ENCODE measurements at places on chromosomes 1 and 21.

GRCh38 chr1:163922743-163923201 lies 601.0 kb downstream of the NUF2 start:
- DNase-seq: no peak

- no peak for DNase-seq
These were observed 60.6 kb upstream of the AKT3 start for GRCh38 chr1:243910607-243911006.

- no peak for DNase-seq
These were observed 281.6 kb downstream of the TPR start for GRCh38 chr1:186093437-186093836.

DNA sequence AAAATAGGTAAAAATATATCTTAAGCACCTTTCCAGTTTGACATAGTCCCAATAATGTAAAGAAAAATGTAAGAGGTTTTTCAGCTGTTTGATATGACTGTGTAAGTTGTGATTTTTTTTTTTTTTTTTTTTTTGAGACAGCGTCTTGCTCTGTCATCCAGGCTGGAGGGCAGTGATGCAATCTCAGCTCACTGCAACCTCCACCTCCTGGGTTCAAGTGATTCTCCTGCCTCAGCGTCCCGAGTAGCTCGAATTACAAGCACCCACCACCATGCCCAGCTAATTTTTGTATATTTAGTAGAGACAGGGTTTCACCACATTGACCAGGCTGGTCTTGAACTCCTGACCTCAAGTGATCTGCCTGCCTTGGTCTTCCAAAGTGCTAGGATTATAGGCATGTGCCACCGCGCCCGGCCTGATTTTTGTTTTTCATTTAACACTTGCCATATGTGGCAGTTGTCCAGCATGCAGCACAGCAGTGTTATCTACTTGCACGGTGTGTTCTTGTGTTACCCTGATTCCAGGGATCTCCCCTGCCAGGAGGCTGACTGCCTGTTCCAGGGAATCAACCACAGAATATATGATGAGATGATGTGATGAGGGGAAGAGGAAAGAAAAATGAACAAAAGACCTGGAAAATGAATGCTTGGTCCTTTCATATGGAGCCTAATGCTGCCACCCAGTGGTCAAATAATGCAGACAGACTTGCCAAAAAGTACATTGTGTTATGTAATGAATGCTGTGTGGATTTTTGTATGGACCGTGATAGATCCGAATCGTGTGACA lies 79.0 kb downstream of the RAVER2 start:
- peak; percentile 10 for DNase-seq

DNA sequence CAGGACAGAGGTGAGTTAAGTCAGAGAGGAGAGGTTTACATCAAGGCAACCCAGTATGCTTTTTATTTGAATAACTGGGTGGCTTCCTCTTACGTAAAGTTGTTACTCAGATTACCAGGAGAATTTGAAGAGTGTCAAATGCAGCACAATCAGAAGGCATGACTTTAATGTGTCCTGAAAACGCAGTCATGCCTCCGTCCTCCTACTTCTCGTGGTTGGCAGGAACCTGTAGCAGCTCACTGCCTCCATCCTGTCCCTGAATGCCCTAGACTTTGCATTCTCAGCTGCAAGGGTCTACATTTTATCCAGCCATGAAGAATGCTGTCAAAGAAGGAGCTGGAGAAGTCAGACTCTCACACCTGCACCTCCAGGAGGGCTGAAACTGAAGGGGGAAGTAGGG lies 66.7 kb downstream of the MIS18A start:
- no peak for DNase-seq

DNA sequence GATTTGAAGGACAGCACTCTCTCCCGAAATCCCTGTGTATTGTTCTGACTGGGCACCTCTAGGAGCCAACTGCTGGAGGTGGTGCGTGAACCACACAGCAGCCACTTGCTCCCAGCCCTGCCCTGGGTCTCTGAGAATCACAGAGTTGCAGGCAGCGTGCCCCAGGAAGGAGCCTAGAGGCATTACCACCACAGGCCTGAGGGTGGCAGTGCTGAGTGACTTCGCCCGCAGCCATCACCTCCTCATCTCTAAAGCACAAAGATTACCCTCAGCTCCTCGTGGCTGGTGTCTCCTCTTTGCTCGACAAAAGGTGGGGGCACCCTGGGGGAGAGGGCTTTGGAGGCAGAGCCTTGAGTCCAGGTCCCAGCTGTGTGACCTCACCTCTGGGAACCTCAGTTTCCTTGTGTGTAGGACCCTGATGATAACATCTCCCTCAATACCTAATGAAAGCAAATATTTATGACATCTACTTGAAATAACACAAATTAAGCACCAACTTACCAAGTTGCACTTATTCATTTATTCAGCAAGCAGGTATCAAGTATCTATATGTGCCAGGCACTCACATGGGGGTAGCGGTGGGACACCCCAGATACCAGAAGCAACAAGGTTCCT lies 86.3 kb downstream of the VWA5B1 start:
- DNase-seq: no peak

DNA sequence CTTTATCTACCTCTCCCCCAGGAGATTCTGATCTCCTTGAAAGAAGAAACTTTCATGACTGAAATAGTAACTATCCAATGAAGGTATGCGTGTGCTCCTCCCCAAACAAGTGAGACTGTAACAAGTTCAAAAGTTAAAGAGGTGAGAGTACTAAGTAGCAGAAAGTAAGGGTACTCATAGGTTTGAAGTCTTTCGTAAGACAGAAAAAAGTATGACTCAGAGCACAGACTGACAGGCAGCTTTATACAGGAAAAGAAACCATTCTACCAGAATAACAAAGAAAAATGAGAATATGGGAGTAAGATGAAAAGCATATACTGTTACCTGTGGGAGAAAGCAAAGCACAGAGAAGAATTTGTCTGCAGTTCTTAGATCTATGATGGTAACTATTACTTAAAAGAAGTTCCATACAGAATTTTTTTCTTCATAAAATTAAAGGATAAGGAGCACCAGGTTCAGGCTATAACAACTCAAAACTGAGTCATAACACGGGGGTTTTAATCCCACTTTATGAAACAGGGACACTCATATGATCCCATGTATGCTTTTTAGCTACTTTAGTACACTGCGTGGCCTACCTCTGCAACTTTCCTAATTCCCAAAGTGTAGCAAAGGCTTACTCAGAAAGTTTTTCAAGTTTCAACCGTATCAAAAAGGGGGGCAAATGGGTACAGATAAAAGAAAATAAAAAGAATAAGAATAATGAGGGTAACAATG lies 52.0 kb downstream of the FOXJ3 start:
- no peak for DNase-seq

- DNase-seq: no peak
These were observed 74.2 kb upstream of the PGD start for GRCh38 chr1:10324627-10325026.

- no peak for DNase-seq
These were observed 5.7 kb upstream of the POGZ start for GRCh38 chr1:151465026-151465425.

GRCh38 chr1:178962853-178963711 lies 62.6 kb upstream of the FAM20B start:
- DNase-seq: no peak

DNA sequence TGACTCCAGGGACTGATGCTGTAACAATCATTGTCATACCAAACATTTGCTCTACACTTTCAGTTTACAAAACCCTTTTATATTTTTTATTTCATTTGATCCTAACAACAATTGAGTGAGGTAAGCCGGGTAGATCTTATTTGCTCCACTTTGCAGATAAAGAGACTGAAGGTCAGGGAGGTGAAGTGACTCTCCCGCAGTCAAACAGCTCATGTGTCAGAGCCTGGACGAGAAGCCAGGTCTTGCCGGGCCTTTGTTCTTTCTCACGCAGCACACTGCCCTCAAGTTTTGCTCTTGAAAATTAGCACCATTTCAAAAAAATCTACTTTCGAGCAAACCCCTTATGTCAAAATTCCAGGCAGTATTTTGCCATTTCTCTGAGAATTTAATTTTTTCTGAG lies 65.2 kb downstream of the CD247 start:
- DNase-seq: no peak

DNA sequence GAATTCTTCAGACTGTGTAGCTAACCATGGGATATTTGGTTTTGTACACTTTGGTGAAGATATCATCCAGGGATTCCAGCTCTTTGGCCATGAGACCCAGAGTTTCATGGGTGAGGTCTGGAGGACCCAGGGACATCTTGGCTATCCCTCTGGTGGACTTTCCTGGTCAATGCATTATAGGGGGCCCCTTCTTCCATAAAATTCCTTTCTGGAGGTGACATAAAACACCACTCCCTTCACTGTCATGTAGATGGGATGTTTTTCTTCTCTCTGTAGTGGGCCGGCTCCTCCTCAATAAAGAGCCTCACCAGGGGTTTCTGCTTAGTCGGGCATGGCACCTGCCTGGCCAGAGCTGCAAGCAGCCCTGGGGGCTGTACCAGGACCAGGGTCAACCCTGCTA lies 2.2 kb downstream of the ATPAF1 start:
- no peak for DNase-seq

GRCh38 chr1:225526878-225527277 lies 99.0 kb upstream of the LBR start:
- DNase-seq: no peak

GRCh38 chr1:202056644-202057334 lies 46.4 kb downstream of the ELF3 start:
- DNase-seq: peak; percentile 87

DNA sequence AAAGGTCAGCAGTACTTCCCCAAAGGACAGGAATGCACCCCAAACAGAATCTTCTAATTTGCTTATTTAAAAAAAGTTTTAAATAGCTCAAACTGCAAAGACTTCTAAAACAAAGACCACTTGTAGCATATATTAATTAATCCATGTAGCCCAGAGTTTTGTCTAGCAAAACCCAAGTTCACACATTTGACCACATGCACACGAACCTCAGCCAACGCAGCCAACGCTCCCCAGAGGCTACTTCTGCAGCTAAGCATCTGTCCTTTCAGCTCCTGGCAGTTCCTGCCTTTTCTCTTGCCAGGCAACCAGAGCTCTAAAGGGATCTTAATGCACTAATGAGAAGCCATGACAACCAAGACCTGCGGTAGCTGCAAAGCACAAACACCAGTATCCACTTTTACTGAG lies 89.6 kb downstream of the RERE start:
- peak; percentile 34 for DNase-seq

- no peak for DNase-seq
These were observed 99.7 kb downstream of the PAX7 start for GRCh38 chr1:18730321-18730720.

DNA sequence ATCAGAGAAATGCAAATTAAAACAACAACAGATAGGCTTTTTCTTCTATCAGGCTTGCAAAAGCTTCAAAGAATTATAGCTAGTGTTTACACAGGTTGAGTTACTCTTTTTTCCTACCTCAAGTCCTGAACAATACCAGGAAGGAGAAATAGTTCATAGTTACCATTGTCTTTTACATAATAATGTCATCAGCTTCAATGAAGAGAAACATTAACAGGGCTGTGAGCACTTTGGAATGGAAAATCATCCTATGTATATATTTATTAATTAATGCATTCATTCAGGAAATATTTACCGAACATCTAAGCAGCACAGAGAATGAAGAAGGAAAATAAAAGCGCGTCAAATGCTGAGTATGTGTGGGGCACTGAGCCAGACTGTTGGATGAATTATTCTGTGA lies 197.3 kb downstream of the ZBTB18 start:
- no peak for DNase-seq

- DNase-seq: no peak
These were observed 504.9 kb downstream of the OMA1 start for GRCh38 chr1:58041621-58042020.

DNA sequence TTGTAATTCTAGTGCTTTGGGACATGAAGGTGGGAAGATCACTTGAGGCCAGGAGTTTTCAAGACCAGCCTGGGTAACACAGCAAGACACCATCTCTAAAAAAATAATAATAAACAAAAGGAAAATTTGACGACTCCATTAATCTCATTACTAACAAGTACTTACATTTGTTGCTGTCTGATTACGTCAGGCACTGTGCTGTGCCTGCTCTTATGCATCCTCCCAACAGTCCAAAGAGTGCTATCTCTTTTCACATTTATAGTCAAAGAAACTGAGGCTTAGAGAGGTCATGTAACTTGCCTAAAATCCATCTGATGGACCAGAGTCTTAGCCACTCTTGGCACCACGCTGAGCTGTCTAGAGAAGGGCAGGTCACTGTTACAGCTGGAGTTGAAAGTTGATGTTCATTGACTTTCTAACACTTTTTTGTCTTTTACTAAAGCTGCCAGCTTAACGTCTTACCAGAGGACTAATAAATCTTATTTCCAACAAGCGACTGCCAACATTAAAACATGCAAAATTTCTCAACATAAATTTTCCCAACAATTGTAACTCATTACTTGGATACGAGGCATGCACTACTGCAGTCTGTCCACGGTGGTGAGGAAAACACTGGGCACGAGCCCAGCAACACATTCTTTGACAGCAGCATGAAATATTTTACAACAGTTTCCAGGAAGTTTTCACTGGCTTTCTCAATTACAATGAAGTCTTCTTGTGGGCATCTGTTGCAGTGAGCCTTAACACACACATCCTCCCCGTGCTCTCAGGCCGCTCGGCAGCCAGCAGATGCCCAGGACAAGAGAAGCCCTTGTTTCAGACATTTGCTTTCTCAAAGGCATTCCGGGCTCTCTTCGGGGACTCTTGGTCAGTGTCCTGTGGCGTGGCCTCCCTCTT lies 262.9 kb upstream of the PROX1 start:
- DNase-seq: no peak

DNA sequence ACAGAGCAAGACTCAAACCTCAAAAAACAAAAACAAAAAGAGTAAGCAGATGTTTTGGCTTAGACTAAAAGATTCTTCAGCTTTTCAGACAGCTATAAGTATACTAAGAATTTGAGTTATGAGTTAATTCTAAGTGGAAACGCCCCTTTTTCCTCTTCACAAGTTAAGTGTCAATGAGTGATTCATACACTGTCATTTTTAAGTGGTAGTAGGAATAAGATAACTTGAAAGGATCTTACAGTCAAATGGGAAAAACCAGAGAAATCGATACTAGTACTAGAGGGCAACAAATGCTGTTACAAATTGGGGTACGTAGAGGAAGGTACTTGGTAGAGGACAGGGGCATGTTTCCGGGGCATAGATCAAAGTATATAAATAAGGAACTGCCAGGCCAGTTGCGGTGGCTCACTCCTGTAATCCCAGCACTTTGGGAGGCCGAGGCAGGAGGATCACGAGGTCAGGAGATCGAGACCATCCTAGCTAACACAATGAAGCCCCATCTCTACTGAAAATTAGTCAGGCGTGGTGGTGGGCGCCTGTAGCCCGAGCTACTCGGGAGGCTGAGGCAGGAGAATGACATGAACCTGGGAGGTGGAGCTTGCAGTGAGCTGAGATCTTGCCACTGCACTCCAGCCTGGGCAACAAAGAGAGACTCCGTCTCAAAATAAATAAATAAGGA lies 7.4 kb downstream of the H3-3A start:
- no peak for DNase-seq

DNA sequence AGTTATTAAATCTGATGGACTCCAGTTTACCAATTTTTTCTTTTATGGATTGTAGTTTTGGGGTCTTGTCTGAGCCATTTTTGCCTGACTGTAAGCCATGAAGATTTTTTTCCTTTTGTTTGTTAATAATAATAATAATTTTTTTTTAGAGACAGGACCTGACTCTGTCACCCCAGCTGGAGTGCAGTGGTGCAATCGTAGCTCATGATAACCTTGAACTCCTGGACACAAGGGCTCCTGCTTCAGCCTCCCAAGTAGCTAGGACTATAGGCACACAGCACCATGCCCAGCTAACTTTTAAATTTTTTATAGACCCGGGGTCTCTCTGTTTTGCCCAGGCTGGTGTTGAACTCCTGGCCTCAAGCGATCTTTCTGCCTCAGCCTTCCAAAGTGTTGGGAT lies 6.3 kb downstream of the PTBP2 start:
- no peak for DNase-seq

GRCh38 chr1:116455509-116455908 lies 82.5 kb downstream of the ATP1A1 start:
- DNase-seq: no peak

All from NCI-H187 treated with DMSO at 0.1 percent for 48 hours (cell line).